ENCODE measurements at places on chromosomes 7 and 10.

GRCh38 chr7:132601783-132602182 is 25.5 kb upstream of the PLXNA4 start:
- no peak for DNase-seq

DNA sequence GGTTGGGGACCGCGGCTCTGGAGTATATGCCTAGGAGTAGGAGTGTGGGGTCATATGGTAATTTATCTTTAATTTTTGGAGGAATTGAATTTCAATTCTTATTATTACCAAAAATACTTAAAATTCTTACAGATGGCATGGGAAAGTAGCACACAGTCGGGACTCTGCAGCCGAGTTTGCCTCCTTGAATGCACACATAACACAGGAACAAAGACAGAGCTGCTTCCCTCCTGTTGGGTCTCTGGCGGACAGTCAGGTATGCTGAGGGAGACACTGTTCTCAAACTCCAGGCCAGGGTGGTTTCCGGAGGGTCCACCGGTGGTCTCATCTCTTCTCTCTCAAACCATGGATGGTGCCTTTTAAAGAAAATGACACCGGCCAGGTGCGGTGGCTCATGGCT is 32.7 kb downstream of the GRIFIN start:
- DNase-seq, result no peak

DNA sequence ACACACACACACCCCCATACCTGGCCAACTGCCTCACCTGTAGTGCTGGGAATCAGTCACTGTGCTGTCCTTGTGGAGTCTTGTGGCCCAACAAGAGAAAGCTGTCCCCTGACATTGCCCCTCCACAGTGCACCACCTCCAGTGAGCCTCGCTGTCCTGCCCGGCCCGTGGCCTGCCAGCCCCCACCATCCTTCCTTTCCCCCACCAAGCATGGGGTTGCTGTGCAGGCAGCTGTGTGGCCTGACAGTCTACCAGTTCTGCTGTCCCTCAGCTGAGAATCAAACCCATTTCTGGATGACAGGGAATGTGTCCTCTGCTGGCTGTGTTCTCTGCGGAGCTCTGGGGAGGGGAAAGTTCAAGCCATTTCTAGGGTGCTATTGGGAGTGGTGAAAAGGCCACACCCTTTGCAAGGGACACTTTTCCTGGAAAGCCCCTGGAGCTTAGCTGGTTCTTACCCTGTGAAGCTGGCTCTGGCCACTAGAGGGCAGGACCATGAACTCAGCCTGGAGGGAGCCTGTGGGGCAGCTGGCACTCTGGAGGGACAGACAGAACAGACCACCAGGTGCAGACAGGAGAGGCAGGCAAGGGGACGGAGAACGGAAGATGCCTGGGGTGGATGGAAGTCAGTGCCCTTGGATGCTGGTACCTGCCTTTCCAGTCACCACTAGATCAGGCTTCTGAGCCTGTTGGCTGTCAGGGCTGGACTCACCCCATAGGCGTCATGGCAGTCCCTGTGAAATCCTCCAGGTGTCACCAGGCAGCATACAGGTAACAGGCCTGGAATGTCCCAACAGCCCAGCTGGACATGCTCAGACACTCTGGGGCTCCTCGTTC is 10.5 kb upstream of the MTPAP start:
- peak; percentile 17 for DNase-seq

GRCh38 chr7:80631421-80631820 is 7.0 kb upstream of the CD36 start:
- DNase-seq, result no peak

- no peak for DNase-seq
Observed at GRCh38 chr7:158783595-158783994, 45.7 kb downstream of the ESYT2 start.

DNA sequence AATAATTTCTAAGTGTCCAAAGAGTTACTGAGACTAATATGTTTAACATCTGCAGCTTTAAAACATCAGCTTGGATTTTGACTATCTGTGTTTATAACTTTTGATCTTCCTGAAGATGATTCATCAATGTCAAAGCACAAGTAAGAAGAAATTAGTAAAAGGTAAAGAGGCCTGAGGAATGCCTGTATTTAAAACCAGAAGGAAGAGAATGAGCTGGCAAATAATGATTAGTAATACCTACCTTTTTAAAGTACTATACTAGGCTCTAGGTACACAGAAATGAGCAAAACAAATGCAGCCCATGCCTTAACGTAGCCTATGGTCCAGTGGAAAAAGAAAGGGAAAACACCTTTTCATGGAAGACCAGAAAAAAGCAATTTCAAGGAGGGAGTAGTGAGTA is 158.0 kb downstream of the KCND2 start:
- no peak for DNase-seq

DNA sequence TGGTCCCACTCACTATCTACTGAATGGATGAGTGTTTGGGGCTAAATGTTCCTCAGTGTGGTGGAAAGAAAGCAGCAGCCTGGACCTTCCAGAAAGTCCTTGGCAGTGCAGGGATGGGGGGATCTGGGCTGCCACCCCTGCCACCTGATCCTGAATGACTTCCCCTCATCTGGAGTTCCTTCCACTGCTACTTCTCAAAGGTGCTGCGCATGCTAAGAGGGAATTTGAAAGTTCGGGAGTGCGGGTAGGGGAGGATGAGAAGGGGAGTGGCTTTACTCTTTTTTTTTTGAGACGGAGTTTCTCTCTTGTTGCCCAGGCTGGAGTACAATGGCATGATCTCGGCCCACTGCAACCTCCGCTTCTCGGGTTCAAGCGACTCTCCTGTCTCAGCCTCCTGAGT is 1.4 kb downstream of the KLRG2 start:
- no peak for DNase-seq

- DNase-seq, result no peak
Observed at GRCh38 chr10:124864421-124865193, 63.0 kb downstream of the ABRAXAS2 start.

DNA sequence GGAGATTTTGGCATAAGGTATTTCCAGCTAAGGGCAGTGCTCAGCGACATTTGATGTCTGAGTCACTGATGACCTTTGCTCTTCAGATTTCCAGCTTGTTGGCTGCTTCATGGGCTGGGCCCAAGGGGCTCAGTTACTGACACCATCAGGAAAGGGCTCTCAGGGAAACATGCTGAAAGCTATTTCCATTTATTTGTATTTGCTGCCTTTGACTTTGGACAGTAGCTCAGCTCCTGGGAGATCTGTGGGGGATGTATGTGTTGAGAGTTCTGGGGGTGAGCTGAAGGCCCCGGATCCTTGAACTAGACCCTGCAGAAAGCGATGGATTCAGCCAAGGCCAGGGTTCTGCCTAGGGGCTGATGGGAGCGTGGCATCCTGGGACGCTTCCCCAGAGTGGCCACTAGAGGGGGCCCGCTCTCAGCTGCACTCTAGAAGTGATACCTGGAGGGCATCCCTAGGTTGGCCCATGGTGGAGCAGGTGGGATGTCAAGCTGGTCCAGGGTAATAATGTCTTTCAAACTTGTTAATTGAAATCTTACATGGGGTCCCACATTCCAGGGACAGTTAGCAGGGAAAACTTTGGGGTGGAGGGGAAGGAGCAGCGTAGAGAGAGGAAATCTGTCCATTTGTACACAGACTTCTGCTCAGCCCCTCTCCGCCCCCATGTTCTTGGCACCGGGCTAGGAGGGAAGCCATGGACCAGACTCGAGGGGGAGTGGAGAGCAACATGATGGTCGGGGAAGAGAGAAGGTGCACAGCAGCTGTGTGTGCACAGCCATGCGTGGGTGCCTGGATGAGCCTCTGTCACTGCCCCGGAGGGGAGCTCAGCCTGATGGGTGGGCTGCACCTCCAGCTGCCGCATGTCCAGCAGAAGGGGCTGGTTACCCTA is 3.0 kb upstream of the BTBD16 start:
- DNase-seq, result no peak

GRCh38 chr7:1883031-1883761 is 213.1 kb downstream of the ELFN1 start:
- no peak for DNase-seq

DNA sequence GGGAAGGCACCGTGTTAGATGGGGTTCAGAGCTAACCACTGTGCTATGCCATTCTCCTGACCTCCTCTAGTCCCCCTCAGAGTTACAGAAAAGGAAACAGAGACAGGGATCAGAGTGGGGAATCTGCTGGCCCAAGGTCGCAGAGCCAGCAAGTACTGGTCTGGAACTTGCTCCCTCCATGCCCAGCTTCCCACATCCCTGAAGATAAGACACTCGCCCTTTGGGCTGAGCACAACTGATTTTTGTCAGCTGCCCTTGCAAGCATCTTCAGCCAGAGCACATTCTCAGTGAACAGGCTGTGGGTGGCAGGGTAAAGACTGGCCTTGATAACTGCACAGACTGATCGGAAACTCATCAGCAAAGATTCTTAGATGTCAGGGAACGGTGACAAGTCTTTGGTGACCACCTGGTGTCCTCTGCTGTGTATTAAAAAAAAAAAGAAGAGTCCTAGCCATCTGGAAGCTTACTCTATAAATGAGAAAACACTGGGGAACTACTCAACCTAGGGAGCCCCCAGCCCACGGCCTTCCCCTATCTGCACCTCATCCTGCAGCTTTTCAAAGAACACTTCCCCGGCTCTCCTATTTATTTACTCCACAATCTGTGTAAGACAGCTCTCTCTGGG is 1.3 kb upstream of the SORBS1 start:
- DNase-seq, result no peak

GRCh38 chr7:17339139-17339538 is 40.7 kb downstream of the AHR start:
- no peak for DNase-seq

All from T-helper 22 cell (primary cell).